ENCODE measurements at places on chromosomes 13 and 19.

- peak; percentile 74 for DNase-seq
Measured at GRCh38 chr13:23754997-23755396, 134.2 kb downstream of the MIPEP start.

DNA sequence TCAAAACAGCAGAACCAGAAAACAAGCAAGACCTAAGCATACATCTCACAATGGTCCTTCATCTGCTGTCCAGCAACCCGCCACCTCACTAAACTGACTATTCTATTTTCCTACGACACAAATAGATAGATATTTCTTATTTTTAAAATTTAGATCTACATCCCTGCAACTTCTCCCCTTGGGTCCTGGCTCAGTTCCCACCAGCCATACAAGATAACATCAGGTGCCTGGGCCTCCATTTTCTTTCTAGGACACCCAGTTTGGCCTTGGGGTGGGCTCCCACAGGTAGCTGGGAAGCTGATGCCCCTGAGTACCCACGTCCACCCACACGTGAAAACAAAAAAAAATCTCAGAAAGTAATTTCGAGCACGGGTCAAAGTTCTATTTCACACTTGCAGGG lies 47.6 kb downstream of the TGDS start:
- DNase-seq: no peak

DNA sequence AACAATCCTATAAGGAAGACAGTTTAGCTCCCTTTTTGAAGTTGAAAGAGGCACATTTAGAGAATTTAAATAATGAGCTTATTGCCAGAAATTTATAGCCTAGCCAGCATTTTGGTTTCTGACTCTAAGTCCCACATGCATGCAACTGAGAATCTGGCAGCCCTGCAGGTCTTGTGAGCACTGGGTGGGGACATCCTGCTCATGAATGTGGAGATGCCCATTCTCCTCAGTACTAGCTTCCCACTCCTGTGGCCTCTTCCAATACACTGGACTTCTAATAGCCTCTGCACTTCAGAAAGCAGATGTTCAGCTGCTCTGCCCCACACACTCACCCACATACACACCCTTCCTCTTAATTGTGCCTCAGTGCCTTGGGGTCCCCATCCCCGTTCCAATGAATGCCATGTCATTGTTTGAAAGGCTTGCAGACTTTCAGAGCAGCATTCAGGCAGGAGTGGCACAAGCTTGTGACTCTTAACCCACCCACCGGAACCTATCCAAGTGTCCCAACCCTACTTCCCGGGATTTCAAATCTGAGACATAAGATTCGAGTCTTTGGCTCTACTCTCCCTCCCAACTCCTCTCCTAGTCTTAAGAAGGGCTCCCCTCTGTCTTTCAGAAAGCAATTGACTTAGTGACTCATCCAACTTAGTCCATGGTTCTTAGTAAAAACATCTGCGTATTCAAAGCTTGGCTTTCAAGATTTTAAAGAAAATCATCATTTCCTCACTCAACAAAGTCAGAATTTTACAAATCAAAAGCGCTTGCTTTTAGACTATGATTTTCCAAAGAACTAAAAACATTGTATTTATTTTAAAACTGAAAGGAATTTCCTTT lies 80.0 kb upstream of the FREM2 start:
- DNase-seq: no peak

DNA sequence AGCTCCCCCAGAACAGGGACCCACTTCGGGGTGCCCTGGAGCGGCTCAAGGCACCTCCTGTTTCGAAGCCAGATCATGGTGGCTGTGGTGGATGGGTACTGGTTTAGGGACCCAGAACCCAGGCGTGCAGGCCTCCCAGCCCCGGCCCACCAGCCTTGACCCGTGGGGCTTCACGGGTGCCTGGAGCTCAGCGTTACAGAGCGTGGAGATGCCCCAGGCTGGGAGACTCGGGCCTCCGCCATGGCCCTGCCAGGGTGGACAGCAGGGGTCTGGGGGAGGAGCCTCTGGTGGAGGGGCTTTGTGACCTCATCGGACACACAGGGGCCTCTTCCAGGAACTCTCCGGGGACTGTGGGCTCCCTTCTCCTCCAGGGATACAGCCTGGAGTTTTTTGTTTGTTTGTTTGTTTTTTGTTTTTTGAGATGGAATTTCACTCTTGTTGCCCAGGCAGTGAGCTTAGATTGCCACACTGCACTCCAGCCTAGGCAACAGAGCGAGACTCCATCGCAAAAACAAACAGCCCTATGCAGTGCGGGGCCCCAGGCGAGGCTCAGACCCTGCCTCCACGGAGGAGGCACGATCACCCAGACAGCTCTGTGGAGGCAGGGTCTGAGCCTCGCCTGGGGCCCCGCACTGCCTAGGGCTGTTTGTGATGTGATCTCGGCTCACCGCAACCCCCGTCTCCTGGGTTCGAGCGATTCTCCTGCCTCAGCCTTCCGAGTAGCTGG lies at the start of gene GARIN5B:
Gene GARIN5B, minus strand, starts transcription at position 271 of the 727 bp plus-strand sequence. Its CDS starts 194 bp downstream, at position 77.
- no peak for DNase-seq

DNA sequence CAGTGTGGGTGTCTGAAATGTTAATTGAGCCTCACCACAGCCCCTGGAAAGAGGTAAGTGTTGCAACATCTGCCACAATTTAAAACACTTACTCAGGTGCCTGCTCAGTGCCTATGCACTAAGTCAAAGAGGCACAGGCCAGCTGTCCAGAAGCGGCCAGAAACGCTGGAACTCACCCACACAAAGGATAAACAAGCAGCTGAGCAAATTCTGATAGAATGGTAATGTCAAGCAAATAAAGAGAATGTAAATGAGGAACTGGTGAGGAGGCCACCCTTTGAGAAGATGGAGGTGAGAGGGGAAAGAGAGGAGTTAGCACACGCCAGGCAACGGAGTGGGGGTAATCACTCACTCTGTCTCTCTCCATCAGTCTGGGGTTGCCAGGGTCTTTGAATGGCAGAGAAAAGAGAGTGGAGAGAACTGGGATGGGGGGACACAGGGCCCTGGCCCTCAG lies 67.7 kb upstream of the SERP2 start:
- DNase-seq: no peak

GRCh38 chr19:49533551-49534488 lies 6.0 kb downstream of the RCN3 start:
- DNase-seq: peak; percentile 72

- no peak for DNase-seq
Measured at GRCh38 chr13:37510441-37510840, 88.1 kb downstream of the POSTN start.

GRCh38 chr19:42048992-42049391 lies 21.0 kb downstream of the GRIK5 start:
- no peak for DNase-seq

DNA sequence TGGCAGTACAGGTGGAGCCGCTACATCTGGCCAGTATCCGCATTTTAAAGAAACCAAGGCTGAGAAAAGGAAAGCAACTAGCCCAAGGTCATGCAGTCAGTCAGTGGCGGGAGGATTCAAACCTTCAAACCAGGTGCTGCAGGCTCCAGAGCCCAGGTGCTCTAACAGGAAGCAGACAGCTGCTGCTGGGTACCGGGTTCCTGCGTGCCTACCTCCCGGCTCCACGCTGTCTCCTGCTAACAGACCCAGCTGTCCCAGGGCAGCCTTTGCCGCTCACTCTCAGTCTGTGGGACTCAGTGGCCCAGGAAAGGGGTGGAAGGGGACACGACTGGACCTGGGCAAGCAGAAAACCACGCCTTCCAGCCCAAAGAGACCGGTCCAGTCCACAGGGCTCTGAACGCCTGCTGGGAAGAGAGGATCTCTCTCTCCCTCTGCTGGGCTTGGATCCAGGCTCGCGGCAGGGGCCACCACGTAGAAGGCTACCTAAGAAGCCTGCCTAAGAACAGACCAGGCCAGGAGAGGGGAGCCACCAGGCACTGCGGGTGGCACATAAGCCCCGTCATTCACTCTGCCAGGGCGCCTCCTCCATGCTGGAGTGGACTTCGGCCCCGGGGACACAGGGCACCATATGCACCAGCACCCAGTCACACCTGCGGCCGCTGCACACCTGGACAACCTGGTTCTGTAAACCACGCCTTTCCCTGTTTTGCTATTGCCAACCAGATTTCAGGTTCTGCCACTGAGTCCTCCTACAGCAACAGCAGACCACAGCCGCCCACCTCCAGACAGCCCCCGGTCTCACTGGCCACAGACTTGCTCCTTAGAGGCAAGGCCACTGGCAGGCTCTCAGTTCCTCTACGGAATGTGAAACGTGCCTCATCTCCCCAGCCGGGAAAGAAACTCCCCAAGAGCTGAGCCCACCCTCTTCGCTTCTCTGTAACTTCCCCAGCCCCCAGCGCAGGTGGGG lies 4.6 kb downstream of the DAPK3 start:
- DNase-seq: no peak

- DNase-seq: no peak
Measured at GRCh38 chr13:76164290-76164689, 528.2 kb downstream of the LMO7 start.

GRCh38 chr19:33187183-33187540 lies 7.0 kb upstream of the LRP3 start:
- DNase-seq: no peak

Measured in right lung (tissue), 10 donors.